ENCODE measurements at places on chromosomes 13 and 19.
A peak's percentile ranks its signal among the peaks of the same experiment; 100 is the strongest.

DNA sequence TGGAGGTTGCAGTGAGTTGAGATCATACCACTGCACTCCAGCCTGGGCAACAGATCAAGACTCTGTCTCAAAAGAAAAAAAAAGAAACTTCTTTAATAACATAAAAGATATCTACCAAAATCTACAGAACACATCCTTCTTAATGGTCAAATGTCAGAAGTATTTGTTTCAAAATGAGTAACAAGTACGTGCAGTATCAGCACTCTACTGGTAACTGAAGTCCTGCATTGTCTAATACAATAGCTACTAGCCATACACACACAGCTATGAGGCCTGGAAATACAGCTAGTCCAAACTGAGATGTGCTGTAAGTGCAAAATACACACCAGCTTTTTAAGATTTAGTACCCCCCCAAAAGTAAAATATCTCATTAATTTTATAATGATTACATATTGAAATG lies 88.1 kb downstream of the TSC22D1 start:
- no peak for DNase-seq

- DNase-seq: no peak
Observed at GRCh38 chr13:111372651-111373425, 52.4 kb downstream of the TEX29 start.

DNA sequence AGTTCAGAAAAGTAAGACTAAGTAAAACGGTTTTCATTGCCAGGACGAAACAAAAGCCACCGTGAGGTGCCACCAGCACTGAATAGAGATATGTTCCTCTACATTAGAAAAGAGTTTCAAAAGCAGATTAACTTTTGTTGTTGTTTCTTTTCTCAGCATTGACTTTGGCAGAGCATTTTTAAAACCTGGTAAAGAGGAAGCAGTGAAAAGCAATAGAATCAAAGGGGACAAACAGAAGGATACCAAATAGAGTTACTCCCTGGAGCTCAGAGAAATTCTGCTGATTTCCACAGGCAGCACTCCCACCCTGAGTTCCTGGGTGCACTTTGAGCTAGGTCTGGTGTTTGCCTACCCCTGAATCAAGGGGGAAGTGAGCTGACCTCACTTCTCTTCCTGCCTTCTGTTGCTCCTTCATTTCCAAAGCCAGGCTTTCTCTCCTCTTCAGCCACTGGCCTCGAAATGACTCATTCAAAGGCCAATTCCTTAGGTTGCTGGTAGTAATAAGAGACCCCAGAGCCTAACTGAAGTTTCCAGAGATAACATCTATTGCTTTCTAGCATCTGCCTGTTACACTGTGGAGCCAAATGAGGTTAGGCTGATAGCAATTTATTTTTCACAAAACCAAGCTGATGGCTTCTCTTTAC lies 11.3 kb upstream of the ERICH6B start:
- no peak for DNase-seq

DNA sequence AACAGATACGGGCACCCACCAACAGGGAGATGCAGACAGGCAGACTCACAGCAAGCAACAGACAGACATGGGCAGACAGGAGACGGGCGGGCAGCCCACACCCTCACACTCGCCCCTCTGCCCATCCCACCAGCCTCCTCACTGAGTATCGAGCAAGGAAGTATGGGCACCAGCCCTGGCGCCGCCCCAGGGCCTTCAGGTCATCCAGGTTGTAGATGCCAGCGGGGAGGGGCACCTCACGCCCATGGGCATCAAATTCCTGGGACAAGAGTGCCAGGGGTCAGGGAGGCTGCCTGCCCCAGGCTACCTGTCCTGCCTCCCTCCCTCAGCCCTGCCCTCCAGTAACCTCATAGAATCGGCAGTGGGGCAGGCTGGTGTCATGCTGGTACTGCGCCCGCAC lies 5.7 kb downstream of the ERCC2 start:
- no peak for DNase-seq

DNA sequence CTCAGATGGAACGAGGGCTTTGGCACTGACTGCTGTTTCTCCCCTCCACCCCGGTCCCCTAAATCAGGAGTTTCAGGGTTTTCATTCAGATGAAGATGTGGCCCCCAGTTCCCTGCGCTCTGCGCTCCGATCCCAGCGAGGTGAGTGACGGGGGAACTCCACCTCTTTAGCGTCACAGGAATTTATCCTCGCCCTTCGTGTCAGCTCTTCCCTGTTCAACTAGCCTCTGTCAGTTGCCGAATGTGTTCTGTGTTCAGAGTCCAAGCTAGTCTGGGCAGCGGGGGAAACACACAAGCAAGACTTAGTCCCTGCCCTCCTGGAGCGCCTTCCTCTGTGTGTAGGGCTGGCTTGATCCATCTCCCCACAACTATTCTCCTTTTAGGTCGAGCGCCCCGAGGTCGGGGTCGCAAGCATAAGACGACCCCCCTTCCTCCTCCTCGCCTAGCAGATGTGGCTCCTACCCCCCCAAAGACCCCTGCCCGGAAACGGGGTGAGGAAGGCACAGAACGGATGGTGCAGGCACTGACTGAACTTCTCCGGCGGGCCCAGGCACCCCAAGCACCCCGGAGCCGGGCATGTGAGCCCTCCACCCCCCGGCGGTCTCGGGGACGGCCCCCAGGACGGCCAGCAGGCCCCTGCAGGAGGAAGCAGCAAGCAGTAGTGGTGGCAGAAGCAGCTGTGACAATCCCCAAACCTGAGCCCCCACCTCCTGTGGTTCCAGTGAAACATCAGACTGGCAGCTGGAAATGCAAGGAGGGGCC lies 1.8 kb downstream of the KMT2B start:
- no peak for DNase-seq

GRCh38 chr19:11448410-11448809 lies 13.0 kb downstream of the PRKCSH start:
- DNase-seq: no peak

DNA sequence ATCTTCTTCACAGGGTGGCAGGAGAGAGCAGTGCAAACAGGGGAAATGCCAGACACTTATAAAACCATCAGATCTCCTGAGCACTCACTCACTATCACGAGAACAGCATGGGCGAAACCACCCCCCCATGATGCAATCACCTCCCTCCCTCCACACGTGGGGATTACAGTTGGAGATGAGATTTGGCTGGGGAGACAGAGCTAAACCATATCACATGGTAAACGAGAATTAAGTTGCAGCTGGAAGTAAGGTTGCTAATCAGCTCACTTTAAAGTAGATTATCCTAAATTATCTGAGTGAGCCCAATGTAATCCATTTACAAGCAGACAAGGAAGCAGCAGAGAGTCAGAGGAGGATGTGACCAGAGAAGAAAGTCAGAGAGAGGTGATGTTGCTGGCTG lies 102.2 kb upstream of the IPO5 start:
- DNase-seq: no peak

DNA sequence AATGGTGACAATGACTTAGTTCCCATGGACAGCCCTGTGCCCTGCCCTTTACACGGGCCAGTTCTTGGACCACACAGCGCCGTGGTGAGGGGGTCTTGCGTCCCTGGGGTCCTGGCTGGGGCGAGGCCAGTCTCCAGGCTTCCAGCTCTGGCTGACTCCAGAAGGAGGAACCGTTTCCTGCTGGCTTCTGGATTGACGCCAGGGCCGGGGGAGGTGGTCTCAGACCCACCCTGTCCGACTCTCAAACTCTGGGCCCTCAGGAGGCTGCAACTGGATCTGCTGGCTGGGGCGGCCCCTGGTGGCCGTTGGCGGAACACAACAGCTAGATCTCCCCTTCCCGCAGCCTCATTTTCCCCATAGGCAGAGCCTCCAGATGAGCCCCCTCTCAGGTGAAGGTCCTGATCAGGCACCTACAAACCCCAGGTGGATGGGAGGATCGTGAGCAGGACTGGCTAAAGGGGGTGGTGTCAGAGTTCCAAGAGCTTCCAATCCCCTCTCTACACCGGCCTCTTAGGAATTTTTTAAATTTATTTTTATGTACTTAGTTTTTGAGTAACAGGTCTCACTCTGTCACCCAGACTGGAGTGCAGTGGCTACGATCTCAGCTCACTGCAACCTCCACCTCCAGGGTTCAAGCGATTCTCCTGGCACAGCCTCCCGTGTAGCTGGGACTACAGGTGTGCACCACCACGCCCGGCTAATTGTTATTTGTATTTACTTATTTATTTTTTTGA lies 8.0 kb downstream of the CCDC194 start:
- no peak for DNase-seq

GRCh38 chr13:41812851-41813250 lies 148.1 kb downstream of the VWA8 start:
- peak; percentile 31 for DNase-seq

GRCh38 chr13:61954092-61954491 lies 538.4 kb upstream of the PCDH20 start:
- no peak for DNase-seq

- DNase-seq: no peak
Observed at GRCh38 chr19:23314505-23315251, 64.5 kb upstream of the ZNF724 start.

GRCh38 chr19:32687681-32688080 lies 3.9 kb upstream of the NUDT19 start:
- DNase-seq: no peak

DNA sequence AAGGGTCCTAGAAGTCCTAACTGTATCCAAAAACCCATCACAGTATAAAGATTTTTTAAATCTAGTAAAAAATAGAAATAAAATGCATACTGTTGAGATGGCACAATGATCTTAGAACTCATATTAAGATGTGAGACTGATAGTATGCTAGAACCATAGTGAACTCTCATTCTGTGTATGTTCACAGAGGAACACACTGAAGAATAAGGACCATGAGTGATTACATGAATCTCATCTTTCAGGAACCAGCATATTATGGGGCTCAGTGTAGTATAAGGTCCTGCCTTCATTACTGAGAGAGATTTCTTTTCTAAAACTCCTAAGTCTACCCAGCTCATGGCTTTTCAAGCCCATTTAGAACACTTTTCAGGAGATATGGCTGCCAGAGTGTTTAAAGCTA lies 59.8 kb upstream of the RFC3 start:
- DNase-seq: no peak

GRCh38 chr19:39052243-39052746 lies 19.9 kb upstream of the FBXO27 start:
- DNase-seq: no peak
